ENCODE measurements at places on chromosomes 16 and 17. TPM values are rescaled to one million over a fixed set of nuclear protein-coding genes. Genes with fewer than 3 reads are reported as not detected.
A peak's percentile ranks its signal among the peaks of the same experiment; 100 is the strongest.

PLSCR3 gene
- 13.8 TPM for total RNA-seq

CCL4 gene
- 1.1 TPM for total RNA-seq

PRSS21 gene
- 121 TPM for total RNA-seq

GRAPL gene
- total RNA-seq, result 0.22 TPM

GNGT2 gene
- not detected for total RNA-seq

KRTAP9-8 gene
- not detected for total RNA-seq

PHF23 gene
- total RNA-seq, result 33.7 TPM

SBK1 gene
- 0.07 TPM for total RNA-seq

TMEM98 gene
- 60.2 TPM for total RNA-seq

CDRT15 gene
- total RNA-seq, result not detected

ZNF423 gene
- total RNA-seq, result not detected

DNA sequence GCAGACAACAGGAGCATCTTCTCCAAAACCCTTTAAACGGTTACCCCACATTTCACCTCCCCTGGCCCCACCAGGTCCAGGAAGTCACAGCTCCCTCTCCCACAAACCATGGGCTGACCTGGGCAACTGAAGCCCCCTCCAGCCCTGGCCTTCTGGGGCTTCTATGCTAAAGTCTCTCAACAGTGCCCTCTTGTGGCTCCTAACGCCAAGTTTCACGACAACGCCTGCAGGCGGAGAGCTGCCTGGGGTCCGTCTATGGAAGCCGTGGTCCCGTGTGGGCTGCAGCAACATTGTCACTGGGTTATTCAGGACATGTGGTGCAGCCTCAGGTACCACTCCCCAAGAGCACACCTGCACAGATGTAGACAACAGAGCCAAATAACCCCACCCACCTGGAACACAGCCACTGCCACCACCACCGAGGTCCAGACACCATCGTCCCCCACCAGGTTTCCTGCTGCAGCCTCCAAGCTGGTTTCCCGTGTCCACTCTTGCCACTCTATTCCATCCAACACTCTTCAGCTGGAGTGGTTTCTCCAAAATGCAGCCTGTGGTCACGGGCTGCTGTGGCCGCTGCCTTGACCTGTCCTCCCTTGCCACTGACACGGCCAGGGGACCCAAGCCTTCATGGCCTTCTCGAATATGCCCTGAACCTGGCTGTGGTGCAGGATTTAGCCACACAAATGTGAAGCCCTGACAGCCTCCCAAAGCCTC lies 19.1 kb downstream of the C16orf95 start:
- DNase-seq, result peak; percentile 74
- no peak overlapping the region for H3K27ac ChIP-seq
- peaks cover 30% of the 10 kb centered on the region for H3K4me1 ChIP-seq
- H3K36me3 ChIP-seq, result peaks cover 33% of the 10 kb centered on the region
- no peak overlapping the region for H3K4me3 ChIP-seq

DNA sequence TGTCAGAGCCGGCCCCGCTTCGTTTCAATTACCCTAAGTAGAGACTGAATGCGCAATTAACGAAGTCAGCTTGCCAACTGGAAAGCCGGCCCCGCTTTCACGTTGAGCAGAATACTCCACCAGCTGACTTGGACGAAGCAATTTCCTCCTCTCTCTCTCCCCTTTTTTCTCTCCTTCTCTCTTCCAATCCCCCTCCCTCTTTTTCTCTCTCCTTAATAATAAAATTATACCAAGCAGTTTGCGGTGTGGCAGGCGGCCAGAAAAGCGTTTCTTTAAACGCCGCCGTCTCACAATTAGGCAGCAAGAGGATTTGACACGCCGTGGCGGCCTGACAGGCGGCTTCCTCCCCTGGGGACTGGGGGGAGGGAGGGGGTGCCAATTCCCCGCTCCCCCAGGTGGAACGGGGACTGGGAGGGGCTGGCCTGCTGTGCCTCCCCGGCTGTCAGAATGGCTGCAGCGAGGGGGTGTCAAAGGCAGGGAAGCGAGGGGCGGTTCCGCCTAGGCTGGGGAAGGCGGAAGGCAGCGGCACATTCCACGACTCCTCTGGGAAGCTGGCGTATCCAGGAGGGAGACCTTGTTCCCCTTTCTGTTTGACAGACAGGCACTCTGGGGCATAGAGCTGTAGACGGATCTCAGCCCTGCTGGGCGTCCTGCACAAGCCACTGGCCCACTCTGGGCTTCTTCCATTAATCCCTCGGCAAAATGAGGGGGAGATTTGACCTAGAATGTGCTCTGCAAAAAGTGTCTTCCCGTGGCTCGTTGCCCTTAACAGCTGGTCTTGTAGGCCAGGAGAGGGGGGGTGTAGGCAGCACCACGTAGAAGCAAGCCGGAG lies 52.7 kb downstream of the SREBF1 start:
- peak overlapping the region; percentile 39 for H3K27ac ChIP-seq
- no peak for DNase-seq
- H3K27me3 ChIP-seq, result no peaks in the 10 kb centered on the region
- H3K36me3 ChIP-seq, result no peaks in the 10 kb centered on the region
- peak overlapping the region; percentile 30 for H3K4me3 ChIP-seq
- H3K4me1 ChIP-seq, result peaks cover 87% of the 10 kb centered on the region

- no peak for DNase-seq
- H3K27ac ChIP-seq, result no peak overlapping the region
These were observed 976 bp downstream of the CCL3L1 start for GRCh38 chr17:36195434-36196130.

- H3K27ac ChIP-seq, result no peak overlapping the region
- peaks cover 7% of the 10 kb centered on the region for H3K27me3 ChIP-seq
- H3K4me3 ChIP-seq, result no peak overlapping the region
- no peak for DNase-seq
- no peaks in the 10 kb centered on the region for H3K4me1 ChIP-seq
These were observed 15.0 kb upstream of the CPD start for GRCh38 chr17:30363715-30364202.

GRCh38 chr16:56312028-56312300 lies 113.4 kb downstream of the AMFR start:
- no peaks in the 10 kb centered on the region for H3K27me3 ChIP-seq
- DNase-seq, result no peak
- H3K27ac ChIP-seq, result no peak overlapping the region
- H3K4me3 ChIP-seq, result no peak overlapping the region
- H3K4me1 ChIP-seq, result peaks cover 11% of the 10 kb centered on the region

GRCh38 chr17:75980188-75981018 lies 1.4 kb downstream of the TEN1 start:
- H3K27me3 ChIP-seq, result no peaks in the 10 kb centered on the region
- peaks cover 3% of the 10 kb centered on the region for H3K36me3 ChIP-seq
- H3K27ac ChIP-seq, result peak overlapping the region; percentile 78
- DNase-seq, result no peak
- H3K4me3 ChIP-seq, result peak overlapping the region; percentile 67

- peaks cover 9% of the 10 kb centered on the region for H3K4me1 ChIP-seq
- no peak overlapping the region for H3K4me3 ChIP-seq
- H3K27me3 ChIP-seq, result peaks cover 11% of the 10 kb centered on the region
- no peak for DNase-seq
- H3K36me3 ChIP-seq, result no peaks in the 10 kb centered on the region
- H3K27ac ChIP-seq, result no peak overlapping the region
These were observed 18.0 kb downstream of the GRB7 start for GRCh38 chr17:39755554-39756379.

DNA sequence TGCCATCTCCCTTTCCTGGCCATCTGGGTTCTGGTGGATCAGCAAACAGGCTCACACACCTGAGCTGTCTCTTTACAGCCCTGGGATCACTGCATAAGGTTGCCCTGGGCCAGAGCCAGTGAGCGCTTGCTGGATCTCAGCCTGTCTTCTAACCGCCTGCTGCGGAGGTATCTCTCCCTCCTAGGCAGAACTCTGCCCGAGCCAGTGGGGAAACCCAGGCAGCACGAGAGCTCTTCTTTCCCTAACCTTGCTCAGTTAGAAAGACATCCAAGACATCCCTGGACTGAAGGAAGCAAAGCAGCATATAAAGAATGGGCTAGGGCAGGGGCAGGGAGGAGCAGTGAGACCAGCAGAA lies 6.4 kb downstream of the HAS3 start:
- peaks cover 22% of the 10 kb centered on the region for H3K36me3 ChIP-seq
- peaks cover 7% of the 10 kb centered on the region for H3K4me1 ChIP-seq
- H3K27me3 ChIP-seq, result no peaks in the 10 kb centered on the region
- H3K27ac ChIP-seq, result no peak overlapping the region

DNA sequence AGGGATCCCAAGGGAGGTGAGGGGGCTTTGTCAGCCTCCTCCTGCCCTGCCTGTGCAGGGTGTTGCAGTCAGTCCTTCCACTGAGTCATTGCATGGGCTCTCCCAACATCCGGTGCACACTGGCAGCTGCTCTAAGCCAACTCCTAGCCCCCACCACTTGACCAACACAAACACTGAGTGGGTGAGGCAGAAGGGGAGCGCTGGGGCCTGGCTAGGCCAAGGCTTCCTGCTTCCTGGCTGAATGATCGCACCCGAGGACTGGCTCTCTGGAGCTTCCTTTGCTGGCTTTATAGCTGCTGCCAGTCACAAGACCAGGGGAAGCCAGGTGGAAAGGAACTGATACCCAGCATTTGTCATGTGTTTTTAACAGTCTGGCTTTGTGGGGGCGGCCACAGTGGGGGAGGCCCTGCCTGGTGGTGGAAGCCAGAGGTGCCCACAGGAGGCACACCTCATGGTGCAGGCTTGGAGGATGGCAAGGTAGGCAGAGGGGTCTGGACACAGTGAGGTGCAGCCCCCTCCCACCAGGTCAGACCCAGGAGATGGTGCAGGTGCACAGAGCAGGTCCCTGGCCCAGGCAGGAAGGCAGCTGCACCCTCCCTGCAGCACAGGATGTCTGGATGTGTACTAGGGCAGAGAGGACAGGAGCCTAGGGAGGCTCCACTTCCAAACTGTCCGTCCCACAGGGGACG lies 6.8 kb downstream of the MPG start:
- H3K27ac ChIP-seq, result no peak overlapping the region
- H3K4me3 ChIP-seq, result no peak overlapping the region
- peaks cover 82% of the 10 kb centered on the region for H3K36me3 ChIP-seq
- no peaks in the 10 kb centered on the region for H3K27me3 ChIP-seq

GRCh38 chr16:54977211-54977610 lies 46.5 kb downstream of the IRX5 start:
- no peaks in the 10 kb centered on the region for H3K4me1 ChIP-seq
- H3K27ac ChIP-seq, result no peak overlapping the region
- H3K27me3 ChIP-seq, result peaks cover 48% of the 10 kb centered on the region
- H3K4me3 ChIP-seq, result no peak overlapping the region

- H3K36me3 ChIP-seq, result no peaks in the 10 kb centered on the region
- H3K4me3 ChIP-seq, result no peak overlapping the region
- no peak overlapping the region for H3K27ac ChIP-seq
- H3K27me3 ChIP-seq, result peaks cover 36% of the 10 kb centered on the region
- DNase-seq, result no peak
- peaks cover 3% of the 10 kb centered on the region for H3K4me1 ChIP-seq
These were observed 202.2 kb downstream of the ENGASE start for GRCh38 chr17:79276821-79277220.

GRCh38 chr17:40618754-40619625 lies 28.6 kb downstream of the SMARCE1 start:
- peaks cover 19% of the 10 kb centered on the region for H3K27me3 ChIP-seq
- H3K27ac ChIP-seq, result no peak overlapping the region
- H3K4me3 ChIP-seq, result no peak overlapping the region
- no peak for DNase-seq

DNA sequence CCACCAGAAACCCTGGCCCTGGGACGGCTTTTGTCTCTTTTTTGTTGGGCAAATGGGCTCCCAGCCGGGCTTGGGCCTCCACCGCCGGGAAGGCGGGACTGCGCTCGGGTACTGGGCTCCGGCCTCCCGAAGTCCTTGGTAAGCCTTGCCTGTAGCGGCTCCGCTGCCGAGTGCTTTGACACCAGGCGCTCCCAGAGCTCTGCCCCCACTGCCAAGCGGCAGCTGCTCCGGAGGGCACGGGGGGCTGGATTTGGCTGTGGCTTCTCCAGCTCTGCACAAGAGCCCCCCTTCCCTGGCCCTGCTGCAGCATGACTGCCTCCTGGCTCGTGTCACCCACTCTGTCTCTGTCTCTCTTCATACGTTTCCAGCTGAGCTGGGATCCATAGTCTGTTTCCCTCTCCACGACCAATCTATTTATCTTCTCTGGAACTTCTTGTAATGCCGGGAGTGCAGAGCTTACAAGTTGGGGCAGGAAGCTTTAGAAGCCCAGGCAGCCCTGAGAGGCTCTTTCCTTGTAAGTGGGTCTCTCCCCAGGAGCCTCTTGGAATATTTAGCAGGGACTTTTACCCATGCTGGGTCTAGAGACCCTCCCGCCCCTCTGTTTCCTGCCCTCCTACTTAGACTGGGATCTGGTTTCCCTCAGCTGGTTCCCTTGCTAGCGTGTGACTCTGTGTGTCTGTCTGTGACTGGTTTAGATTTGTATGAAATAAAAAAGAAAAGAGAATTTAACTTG lies 246.9 kb upstream of the GSE1 start:
- H3K36me3 ChIP-seq, result no peaks in the 10 kb centered on the region
- H3K27ac ChIP-seq, result no peak overlapping the region
- no peak for DNase-seq

DNA sequence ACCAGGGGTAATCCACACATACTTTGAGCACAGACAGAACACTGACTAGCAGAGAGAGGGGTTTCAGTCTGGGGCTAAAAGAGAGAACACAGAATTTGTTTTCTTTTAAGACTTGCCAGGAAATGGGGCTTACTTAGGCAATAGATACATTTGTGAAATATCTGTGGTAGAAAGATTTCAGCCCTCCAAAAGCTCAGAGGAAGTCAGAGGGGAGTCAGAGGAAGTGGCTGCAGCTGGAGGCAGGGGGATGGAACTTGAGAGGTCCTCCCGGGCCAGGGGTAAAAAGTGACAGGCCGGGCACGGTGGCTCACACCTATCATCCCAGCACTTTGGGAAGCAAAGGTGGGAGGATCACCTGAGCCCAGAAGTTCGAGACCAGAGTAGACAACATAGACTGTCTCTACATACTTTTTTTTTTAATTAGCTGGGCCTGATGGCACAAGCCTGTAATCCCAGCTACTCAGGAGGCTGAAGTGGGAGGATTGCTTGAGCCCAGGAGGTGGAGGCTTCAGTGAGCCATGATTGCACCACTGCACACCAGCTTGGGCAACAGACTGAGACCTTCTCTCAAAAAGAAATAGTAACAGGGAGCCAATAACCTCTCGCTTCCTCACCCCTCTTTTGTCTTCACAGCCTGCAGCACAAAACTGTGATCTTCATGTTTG lies 49.9 kb downstream of the NLRC5 start:
- no peak overlapping the region for H3K4me3 ChIP-seq
- H3K36me3 ChIP-seq, result no peaks in the 10 kb centered on the region
- peaks cover 53% of the 10 kb centered on the region for H3K27me3 ChIP-seq

- H3K36me3 ChIP-seq, result no peaks in the 10 kb centered on the region
- no peak overlapping the region for H3K27ac ChIP-seq
- no peak for DNase-seq
- peaks cover 34% of the 10 kb centered on the region for H3K27me3 ChIP-seq
These were observed 10.7 kb upstream of the CIITA start for GRCh38 chr16:10865991-10866966.

- H3K4me1 ChIP-seq, result no peaks in the 10 kb centered on the region
- peaks cover 68% of the 10 kb centered on the region for H3K27me3 ChIP-seq
- H3K27ac ChIP-seq, result no peak overlapping the region
- no peaks in the 10 kb centered on the region for H3K36me3 ChIP-seq
These were observed 278.0 kb downstream of the SNX29 start for GRCh38 chr16:12254566-12254965.

- no peaks in the 10 kb centered on the region for H3K27me3 ChIP-seq
- no peaks in the 10 kb centered on the region for H3K36me3 ChIP-seq
- DNase-seq, result no peak
- no peak overlapping the region for H3K4me3 ChIP-seq
These were observed 274.2 kb upstream of the ERCC4 start for GRCh38 chr16:13645601-13646245.

- peaks cover 34% of the 10 kb centered on the region for H3K4me1 ChIP-seq
- H3K36me3 ChIP-seq, result peaks cover 44% of the 10 kb centered on the region
- H3K27ac ChIP-seq, result no peak overlapping the region
- no peaks in the 10 kb centered on the region for H3K27me3 ChIP-seq
- no peak overlapping the region for H3K4me3 ChIP-seq
These were observed 3.3 kb downstream of the ERAL1 start for GRCh38 chr17:28857905-28858800.

Data from K562 (cell line).